Activated CD8-positive, alpha-beta memory T cell treated with anti-CD3 and anti-CD28 coated beads for 1 hour (primary cell): ENCODE measurements at places on chromosomes 5 and 9.

- DNase-seq = no peak
Measured at GRCh38 chr9:27304521-27304920, 7.6 kb upstream of the EQTN start.

GRCh38 chr5:18802336-18802735 is 1168.1 kb downstream of the TAF11L14 start:
- DNase-seq = no peak

- no peak for DNase-seq
Measured at GRCh38 chr5:146527785-146528184, 11.8 kb upstream of the GPR151 start.

- no peak for DNase-seq
Measured at GRCh38 chr9:114606597-114607207, 4.4 kb upstream of the TMEM268 start.

DNA sequence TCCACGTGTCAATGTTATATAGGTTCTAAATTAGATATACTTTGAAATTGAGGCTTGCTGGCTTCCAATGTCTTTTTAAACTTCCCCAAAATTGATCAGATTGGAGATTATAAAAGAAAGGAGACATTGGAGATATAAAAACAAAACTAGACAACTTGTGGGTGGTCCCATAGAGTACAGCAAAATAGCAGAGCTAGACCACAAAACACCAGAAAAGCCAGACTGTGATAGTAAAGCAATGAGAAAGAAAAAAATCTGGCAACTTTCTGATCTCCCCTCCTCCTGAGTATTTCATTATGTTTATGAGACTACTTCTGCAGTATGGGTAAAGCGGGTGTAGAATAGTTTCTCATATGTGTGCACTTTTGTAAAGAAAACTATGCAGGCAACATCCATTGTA is 713.8 kb upstream of the MEF2C start:
- no peak for DNase-seq

- no peak for DNase-seq
Measured at GRCh38 chr5:91126888-91127287, 256.2 kb downstream of the ARRDC3 start.

GRCh38 chr9:3898461-3899218 is 372.8 kb upstream of the RFX3 start:
- DNase-seq = no peak

DNA sequence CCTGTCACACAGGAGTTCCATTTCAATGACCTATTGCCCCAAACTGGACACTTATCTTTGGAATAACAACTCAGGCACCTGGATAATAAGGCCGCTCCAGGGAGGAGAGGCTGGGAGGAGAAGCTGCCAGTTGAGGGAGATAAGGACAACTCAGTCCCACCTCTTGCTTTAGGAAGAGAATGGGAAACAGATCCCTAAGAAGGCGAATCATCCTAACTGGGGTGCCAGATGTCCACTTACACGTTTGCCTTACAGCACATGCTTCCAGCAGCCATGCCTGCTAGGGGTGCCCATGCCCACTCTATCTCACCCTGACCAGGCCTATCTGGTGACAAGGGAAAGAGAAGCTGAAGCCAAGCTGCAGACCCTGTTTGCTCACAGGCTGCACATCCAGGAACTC is 6.5 kb downstream of the HK3 start:
- DNase-seq = no peak

GRCh38 chr5:37437711-37438110 is 58.6 kb downstream of the WDR70 start:
- no peak for DNase-seq

DNA sequence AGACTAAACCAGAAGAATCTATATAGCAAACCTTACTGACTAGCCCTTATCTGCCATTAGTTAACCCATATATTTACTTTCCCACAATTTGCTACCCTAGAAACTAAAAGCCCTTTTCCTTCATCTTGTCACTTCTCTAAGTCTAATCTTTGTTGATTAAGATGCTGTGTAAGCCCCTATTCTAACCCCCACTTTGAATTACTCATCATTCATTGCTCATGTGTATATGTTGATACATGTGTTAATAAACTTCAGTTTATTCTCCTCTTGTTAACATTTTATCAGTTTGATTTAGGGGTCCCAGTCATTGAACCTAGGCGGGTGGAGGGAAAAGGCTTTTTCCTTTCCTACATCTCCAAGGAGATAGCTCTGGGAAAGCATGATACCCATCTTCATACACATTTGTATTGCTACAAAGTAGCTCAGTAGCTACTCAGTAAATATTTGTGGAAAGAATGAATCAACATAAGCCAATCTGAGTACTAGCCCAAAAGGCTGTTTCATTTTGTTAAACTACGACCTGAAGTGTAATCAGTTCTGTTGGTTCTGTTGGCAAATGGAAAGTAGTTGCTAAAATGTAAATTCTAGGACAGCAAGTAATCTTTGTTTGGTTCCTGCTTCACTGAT is 35.1 kb upstream of the NDFIP1 start:
- no peak for DNase-seq

DNA sequence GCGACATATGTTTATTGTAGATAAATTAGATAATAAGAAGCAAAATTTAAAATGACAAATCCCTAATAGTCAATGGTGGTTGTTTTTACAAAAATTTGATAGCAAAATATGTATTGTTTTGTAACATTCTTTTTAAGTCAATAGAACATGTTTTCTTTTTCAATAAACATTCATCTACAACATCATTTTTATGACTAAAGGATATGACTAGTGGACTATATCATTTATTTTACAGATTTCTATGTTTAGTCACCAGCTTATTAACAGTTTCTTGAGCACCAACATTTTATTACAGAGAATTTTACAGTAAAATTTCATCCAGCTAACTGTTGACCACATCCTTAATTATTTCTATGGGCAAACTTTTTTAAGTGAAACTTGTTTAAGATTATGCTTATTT is 114.7 kb upstream of the IL7R start:
- no peak for DNase-seq

DNA sequence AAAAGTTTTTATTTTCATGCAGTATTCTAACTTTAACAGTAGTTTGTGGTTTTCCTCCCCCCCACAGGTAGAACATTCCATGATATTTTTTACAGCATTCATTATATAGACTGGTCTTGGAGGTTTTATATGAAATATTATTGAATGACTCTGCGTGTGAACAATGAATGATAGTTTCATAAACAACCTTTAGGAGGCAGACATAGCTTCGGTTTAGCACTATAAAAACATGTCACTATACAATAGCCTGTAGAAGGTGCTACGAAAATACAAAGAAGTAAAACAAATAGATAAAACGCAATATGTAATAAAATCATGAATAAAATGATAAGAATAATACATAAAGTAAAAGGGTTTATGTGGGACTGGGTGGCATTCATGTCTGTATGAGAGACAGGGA is 8.5 kb downstream of the KLF4 start:
- DNase-seq = no peak

- no peak for DNase-seq
Measured at GRCh38 chr9:89994988-89995613, 390.3 kb downstream of the GADD45G start.

GRCh38 chr5:171622010-171622409 is 163.6 kb upstream of the SMIM23 start:
- no peak for DNase-seq

DNA sequence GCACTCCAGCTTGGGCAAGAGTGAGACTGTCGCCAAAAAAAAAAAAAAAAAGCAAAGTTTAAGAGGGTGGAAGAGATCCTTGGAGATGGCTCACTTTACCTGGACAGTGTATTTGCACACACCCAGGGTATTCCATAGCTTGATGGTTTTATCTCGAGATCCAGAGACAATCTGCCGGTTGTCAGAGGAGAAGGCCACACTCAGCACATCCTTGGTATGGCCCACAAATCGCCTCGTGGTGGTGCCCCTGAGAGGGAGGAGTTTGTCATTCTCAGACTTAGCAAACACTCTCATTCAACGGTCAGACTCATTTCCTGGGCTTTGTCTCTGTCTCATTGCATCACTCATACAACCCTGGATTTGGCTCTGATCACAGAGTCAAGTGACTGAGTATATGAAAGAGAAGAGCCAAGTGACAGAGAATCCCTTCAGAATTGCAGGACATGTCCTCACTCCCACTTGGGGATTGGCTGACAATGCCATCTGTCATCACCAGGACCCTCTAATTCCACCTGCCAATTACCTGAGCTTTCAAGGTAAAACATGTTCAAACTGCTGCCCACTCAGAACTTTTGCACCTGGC is 2.2 kb downstream of the RACK1 start:
- no peak for DNase-seq

DNA sequence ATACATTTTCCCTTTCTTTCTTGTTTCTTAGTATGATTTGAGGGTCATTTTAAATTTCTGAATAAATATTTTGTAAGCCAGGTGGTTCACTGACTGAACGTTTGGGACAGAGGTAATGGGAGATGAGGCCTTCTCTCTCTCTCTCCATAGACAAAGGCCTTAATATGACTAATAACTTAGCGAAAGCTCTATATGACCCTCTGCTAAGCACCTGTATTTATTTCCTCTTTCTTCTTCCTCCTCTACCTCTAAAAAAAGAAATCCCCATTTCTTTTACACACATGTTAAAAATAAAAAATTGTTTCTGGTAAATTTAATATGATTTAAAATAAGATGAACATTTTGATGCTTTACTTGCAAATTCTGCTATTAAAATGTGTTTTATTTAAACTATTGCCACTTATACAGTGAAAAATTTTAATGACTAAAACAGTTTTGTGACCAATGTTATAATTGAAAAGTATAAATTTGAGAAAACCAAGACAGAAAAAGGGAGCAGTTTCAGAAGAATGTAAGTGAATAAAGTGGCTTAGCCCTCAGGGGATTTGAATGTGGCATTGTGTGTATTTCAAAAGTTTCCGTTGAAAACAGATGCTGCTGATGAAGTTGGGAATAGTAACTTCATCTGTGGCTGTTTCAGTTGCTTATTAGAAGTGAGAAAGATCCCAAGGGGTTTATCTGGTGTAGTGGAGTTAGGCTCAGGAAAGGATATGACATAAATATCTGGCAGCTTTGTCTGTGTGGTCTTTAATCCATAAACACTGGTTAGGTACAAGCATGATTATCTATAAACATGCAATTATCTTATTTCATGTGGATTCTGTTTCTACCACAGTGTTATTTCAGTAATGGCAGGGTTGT is 128.6 kb upstream of the GRHPR start:
- DNase-seq = no peak

GRCh38 chr9:89541798-89542197 is 43.9 kb upstream of the SEMA4D start:
- DNase-seq = no peak

DNA sequence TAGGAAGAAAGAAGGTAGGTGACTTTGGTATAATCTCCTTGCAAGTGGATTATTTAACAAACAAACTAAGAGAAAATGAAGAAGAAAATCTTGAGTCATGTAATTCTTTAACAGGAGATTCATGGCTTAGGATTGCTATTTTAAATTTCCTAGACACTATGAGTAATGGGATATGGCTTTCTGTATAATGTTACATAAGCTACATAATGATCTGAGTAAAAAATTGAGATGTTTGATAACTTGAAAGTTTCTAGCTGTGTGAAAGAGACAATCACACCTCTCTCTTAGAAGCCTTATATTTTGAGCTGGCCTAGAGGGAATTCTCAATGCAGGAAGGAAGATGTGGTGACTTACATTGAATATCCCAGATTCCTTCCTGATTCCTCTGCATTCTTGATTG is 92.5 kb downstream of the CDH9 start:
- DNase-seq = no peak

- DNase-seq = no peak
Measured at GRCh38 chr9:91680106-91680505, 256.5 kb upstream of the NFIL3 start.

DNA sequence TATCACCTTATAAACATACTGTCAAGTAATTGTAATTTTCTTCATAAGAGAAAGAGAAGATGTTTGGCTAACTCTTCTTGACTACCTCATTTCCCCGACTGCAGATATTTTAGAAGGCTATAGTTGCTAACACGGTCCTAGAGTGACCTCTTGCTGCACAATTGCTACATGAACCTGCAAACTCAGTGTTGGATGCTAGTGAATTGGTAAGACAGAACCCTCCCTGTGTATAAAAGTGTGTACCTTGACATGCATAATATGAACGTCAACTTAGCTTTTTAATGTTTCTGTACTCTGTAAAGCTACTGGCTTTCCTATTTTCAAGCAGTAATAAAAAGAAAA is 46.7 kb upstream of the CER1 start:
- no peak for DNase-seq

GRCh38 chr9:10026443-10026984 is 586.3 kb downstream of the PTPRD start:
- no peak for DNase-seq

- DNase-seq = no peak
Measured at GRCh38 chr5:10229306-10230048, 20.2 kb downstream of the ATPSCKMT start.

- no peak for DNase-seq
Measured at GRCh38 chr9:8659108-8659507, 859.5 kb upstream of the DMAC1 start.

- DNase-seq = no peak
Measured at GRCh38 chr5:169712428-169712827, 75.4 kb downstream of the DOCK2 start.

DNA sequence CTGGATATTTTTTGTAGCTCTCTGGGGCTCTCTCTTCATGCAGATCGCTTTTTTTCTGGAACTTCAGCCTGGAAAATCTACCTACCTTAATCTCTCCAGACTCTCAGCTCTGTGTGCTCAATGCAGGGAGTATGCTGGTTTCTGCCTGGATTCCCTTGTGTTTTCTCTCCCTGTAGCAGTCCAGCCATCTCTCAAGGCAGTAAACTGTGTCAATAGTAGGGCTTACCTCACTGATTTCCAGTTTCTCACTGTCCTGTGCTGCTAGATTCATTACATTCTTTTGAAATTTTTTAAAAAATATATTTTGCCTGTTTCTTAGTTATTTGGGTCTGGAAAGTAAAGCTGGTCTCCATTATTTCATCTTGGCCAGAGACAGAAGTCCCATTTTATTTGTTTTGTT is 951.4 kb downstream of the NR2F1-AS1 start:
- DNase-seq = no peak

DNA sequence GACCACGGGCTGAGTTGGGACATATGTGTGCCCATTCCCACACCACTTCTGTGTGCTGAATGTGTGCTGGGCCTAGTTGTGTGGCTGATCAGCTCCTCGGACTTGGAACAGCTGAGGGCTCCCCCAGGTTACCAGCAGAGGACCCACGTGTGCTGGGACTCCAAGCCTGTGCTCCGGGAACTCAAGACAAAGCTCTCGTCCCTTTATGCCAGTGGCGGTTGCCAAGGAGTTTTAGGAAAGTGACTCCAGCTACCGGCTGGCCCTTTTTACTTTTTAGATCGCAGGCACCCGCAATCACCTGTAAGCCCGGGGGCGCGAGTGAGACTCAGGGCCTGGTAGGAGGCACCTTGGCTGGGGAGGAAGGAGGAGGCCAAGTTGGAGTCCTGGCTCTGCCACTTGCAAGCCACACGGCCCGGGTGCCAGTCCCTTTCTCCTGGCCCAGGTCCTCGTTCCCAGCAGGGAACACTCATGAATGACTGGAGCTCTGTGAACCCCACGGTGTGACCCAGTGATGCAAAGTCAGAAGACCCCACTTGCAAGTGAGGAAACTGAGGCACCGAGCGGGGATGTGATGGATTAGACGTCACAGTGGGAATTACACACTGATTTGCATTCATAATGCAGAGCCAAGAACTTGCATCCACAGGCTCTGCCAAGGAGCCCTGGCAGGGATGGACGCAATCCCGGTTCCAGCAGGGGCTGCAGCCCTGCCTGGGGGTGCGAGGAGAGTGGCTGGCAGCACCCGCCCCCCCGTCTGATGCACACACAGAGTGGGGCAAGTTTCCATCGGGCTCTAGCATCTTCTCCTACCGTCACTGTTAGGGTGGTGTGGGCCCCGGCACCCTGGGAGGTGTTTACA is 26.9 kb downstream of the CRB2 start:
- no peak for DNase-seq

GRCh38 chr5:42825422-42826148 is 13.9 kb upstream of the SELENOP start:
- no peak for DNase-seq
